AG09309 (cell line): ENCODE measurements at places on chromosomes 7 and 10.

DNA sequence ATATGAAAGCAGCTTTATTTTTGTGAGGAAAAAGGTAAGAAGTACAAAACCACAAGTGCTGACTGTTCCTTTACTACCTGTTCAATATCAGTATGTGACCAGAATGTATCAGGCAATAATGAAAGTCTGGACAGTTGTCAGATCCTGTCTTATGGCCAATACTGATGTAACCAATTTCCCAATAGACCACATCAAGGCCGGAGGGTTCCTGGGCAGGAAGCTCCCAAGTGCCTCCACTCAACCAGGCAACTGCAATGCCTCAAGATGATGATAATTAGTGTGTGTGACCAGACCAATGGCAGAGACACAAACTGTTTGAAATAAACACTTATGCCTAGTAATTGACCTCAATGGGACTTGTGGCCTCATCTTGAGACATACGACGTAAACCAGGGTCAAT is 149.4 kb upstream of the ASAH2 start:
- DNase-seq, result no peak

- no peak for DNase-seq
Measured at GRCh38 chr10:127040756-127041155, 135.5 kb downstream of the DOCK1 start.

- DNase-seq, result peak; percentile 80
Measured at GRCh38 chr7:22582863-22583622, 83.1 kb upstream of the STEAP1B start.

GRCh38 chr10:3825244-3825643 is 40.2 kb upstream of the KLF6 start:
- DNase-seq, result no peak

DNA sequence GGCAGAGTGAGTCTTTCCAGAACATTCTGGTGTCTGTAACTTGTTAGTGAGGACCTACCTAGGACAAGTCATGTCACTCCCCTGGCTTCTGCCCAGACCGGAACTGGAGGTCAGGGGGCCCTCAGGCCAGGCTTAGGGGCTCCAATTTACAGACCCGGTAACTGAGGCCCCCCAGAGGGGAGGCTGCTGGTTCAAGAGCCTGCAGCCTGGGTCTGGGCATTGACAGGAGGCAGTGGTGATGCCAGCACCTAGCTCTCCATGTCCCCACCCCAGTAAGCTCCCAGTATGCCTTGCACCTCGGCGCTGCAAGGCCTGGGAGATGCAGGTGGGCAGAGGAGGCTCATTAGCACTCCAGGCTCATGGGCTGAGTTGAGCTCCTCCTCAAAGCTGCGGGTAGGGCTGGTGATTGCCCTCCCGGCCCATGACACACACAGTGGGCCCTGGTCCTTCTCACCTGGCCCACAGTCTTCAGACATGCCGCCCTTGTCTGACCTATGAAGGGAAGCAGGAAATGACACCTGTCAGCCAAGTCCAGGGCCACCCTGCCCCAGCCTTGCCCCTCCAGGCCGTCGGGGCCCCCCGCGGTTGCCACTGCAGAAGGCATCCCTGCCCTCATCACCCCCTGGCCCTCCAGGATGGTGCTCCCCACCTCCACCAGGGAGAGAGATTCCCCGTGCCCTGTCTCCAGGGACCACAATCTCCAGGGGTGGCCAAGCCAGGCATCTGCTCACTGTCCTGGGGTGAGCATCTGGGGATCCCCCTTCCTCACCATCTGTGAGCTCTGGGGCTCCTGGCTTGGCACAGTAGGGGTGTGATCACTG is 88.3 kb upstream of the TMEM248 start:
- DNase-seq, result no peak

DNA sequence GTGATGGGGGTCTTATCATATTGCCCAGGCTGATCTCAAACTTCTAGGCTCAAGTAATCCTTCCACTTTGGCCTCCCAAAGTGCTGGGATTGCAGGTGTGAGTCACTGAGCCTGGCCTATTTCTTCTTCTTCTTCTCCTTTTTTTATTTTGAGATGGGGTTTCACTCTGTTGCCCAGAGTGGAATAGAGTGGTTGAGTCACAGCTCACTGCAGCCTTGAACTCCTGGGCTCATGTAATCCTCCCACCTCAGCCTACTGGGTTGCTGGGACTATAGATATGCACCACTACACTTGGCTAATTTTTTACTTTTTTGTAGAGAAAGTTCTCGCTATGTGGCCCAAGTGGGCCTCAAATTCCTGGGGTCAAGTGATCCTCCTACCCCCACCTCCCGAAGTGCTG is 124.3 kb downstream of the SKIDA1 start:
- no peak for DNase-seq

DNA sequence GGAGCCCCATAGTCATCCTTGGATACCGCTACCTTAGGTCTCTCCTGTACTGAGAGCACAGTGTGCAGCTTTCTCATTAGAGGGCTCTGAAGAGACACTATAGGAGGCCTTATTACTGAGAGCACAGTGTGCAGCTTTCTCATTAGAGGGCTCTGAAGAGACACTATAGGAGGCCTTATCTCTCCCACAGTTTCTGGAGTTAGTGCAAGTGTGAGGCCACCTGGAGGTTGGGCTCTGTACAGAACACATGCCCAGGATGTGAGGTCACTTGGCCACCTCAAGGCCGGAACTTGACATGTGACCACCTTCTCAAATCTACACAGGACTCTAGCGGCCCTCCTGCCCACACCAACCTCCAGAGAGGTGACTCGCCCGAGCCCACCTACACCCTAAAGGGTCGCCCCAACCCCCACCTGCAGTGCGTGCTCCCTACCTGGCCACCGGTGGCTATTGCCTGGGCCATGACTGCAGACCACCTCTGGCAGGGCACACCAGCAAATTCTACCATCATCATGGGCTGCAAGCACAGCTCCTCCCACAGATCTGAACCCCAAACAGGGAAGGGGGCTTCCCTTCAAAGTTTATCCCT is 24.6 kb downstream of the FRMPD2 start:
- DNase-seq, result no peak
